ENCODE measurements at places on chromosomes 4 and X. TPM values are rescaled to one million over a fixed set of nuclear protein-coding genes. Genes with fewer than 3 reads are reported as not detected.

Gene ELMOD2
- total RNA-seq: 26.5 TPM

Gene FAT4
- total RNA-seq: 11.6 TPM

Gene DDX60
- total RNA-seq: 26.2 TPM

Gene GPRASP2
- 29.3 TPM for total RNA-seq

Gene P2RY10
- total RNA-seq: not detected

Measured in regular cardiac myocyte (primary cell).